ENCODE measurements at places on chromosomes 7 and 10.

- DNase-seq = no peak
Observed at GRCh38 chr10:78650122-78650521, 418.6 kb upstream of the ZMIZ1 start.

DNA sequence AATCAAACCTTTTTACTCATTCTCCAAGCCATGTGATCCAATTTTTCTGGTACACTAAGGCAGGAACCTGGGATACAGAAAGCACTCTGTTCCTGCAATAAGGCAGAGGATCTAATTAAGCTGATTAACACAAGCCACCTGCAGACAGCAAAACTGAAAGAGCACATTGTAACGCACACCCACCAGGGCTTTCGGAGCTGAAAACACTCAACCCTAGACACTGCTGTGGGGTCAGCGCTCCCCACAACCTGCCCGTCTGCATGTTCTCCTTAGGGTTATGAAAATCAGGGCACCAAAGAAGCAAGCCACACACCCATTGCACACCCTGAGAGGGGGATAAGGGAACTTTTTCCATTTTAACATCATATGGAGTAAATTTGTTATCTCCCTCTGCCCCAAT lies 1022.2 kb upstream of the LRRTM3 start:
- no peak for DNase-seq

- DNase-seq = no peak
Observed at GRCh38 chr7:24313777-24314176, 29.8 kb downstream of the NPY start.

DNA sequence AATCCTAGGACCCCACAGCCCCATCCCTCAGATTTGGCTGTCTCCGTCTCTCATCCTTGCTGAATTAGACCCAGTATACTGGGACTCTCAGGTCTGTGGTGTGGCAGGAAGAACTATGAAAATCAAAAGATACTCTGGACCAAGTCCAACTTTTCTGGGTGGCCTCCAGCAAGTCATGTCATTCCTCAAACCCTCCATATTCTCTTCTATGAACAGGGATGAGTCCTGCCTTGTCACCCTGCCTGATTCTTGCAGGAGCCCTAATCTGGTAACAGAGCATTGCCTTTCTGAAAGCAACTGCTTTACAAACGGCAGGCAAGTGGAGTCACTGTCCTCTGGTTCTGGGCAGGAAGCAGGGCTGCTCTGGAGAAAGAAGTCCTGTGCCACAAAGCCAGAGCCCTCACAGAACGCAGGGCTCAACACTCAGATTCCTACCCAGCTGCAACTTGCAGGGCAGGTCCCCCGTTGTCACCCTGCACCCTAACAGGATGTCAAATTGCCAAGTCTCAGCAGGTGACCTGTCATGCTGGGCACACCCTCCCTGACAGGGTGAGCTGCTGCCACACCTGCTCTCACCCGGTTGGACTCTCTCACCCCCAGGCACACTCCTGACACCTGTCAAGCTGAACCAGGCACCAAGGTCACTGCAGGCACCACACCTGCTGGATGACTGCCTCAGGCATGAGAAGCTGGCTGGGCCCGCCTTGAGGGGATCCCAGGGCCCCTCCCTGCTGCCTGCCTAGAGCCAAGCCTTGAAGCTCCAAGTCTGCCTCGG lies 227.7 kb downstream of the KCNMA1 start:
- no peak for DNase-seq

GRCh38 chr7:125136755-125137532 lies 207.3 kb upstream of the POT1 start:
- DNase-seq = no peak

DNA sequence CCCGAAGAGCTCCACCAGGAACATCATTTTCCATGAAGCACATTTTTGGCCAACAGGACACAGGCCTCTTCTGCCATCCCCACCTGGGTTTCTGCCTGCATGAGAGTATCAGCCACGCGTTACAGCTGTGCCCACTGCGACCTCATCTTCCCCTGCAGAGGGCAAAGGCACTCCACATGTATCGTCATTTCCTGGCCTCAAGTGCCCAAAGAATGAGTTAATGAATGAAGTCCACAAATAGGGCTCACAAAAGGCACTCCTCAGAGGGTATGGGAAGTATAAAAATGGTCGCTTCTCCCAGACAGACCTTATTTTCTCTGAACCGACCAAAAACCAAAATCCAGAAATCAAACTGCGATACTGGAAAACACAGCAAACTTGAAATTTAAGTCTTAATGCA lies 18.5 kb downstream of the ELMO1 start:
- DNase-seq = no peak

DNA sequence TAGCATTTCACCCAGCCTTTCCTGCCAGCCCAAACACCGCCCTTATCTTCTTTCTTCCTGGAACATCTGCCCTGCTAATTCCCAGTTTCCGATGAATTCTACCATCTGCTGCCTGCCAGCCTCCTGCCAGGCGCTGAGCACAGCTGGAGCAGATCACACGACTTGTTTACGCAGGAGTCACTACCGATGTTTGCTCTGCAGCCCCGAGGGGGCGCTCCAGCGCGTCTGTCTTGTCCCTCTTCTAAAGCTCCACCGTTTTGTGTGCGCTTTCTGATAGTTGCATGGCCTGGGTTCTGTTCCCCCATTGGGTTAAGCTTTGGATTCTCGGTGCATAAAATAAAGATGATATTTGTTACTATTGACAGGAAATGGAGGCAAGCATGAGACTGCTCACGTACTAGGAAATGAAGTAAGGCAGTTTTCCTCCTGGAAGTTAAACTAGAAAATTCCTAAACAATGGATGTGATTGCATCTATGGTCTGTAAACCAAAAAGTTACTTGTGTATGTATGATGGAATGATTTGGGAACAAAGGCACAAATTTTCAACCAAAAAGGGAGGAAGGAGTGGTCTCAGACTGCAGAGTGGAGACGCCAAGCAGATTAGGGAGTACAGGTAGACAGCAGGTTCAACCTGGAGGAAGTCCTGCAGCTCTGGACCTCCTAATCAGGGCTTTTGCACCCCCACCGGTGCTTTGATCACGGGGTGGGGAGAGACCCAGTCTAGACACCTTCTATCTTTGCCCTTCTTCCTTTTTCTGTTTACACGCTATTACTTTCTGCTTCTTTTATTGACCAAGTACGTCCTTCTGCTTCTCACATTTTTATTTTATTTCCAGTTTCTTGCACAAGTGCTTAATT lies 2.2 kb upstream of the RBM17 start:
- DNase-seq = peak; percentile 91

All from fibroblast of gingiva (primary cell).